ENCODE measurements at places on chromosomes 7 and 10.
A peak's percentile ranks its signal among the peaks of the same experiment; 100 is the strongest.

- DNase-seq: no peak
Observed at GRCh38 chr7:47757921-47758411, 176.1 kb upstream of the TNS3 start.

GRCh38 chr10:3776796-3777571, 8.0 kb downstream of the KLF6 start:
- no peak for DNase-seq

DNA sequence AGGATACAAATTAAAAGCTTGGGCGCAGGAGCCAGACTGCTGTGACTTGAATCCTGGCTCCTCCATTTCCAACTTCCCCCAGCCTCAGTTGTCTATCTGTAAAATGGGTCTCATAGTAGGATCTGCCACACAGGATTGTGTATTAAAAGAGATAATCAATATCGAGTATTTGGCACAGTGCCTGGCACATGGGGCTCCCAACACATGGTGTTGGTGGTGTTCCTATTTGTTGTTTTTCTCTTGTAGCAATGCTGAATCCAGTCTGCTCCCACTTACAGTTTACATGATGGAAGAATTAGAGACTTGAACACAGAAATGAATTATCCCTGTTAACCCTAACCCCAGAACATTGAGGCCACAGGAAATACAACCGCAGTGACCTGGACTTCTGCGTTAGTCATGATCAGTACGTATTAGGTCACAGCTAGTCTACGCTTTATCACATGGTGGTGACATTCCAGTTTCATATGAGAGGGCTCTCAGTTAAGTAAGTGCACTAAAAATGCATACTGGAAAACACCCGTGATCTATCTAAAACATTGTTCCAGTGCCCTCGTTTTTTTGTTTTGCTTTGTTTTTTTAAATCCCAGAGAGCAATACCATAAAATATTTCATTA, 169.5 kb upstream of the KLF14 start:
- no peak for DNase-seq

- no peak for DNase-seq
Observed at GRCh38 chr7:75870557-75871161, 8.2 kb upstream of the RHBDD2 start.

DNA sequence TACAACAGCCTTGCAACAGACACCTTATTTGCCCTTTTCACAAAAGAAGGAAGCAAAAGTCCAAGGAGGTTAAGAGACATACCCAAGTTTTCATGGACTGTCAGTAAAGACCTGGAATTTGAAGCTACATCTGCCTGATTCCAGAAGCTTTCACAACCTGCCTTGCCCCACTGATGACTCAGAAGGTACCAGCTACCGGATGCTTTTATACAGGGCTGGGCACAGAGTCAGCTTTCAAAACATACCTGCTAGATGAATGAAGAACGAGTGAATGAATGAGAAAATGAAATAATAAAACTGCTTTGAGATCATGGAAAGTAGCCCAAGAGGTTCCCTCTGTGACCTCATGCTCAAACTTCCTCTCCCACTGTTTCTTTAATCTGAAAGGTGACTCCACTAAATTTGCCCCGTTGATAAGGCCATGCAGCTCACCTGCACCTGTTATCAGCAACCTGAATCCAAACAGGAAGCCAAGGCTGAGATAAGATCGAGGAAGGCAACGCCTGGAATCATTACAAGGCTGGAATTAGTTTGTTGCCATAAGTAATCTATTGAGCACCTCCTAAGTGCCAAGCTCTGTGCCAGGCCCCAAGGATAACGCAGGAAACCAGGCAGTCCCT, 151.5 kb downstream of the WDR11 start:
- no peak for DNase-seq

DNA sequence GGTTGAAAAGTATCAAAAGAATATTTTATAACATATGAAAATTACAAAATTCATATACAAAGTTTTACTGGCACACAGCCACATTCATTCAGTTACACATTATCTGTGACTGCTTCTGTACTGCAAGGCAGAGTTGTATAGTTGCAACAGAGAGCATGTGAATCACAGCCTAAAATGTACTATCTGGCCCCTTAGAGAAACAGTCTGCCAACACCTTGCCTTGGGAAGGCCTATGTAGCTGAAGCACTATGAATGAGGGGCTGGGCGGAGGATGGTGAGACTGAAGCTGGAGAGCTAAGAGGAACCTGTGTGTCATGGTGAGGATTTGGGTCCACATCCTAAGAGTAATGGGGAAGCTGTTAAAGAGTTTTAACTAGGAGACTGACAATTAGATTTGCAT, 35.7 kb downstream of the PDZD8 start:
- DNase-seq: no peak

- DNase-seq: no peak
Observed at GRCh38 chr7:40419806-40420205, 285.0 kb downstream of the SUGCT start.

- no peak for DNase-seq
Observed at GRCh38 chr7:95899919-95900513, 127.7 kb downstream of the DYNC1I1 start.

DNA sequence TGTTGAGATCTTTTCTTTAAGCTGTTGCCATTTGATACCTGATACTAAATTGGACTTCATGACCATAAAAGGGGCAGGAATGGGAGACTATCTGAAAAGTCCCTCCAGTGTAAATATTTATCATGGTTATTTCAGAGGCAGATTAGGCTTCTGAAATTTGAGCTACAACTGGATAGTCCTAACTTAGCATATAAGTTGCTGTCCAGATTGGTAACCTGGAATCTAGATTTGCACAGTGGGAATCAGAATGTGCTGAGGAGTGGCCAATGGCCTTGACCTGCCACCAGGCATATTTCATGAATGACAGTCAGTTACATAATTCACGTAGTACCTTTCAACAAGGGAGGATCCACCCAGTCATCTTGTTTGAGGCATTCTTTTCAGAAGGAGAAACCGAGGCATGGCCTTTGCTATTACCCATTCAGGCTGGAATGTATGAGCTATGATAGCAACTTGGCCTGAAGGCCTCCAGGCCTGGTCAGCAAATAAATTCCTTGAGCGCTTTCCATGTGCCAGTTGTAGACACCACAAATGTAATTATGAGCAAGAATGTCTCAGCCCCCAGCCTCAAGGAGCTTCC, 80.0 kb downstream of the EEPD1 start:
- no peak for DNase-seq

DNA sequence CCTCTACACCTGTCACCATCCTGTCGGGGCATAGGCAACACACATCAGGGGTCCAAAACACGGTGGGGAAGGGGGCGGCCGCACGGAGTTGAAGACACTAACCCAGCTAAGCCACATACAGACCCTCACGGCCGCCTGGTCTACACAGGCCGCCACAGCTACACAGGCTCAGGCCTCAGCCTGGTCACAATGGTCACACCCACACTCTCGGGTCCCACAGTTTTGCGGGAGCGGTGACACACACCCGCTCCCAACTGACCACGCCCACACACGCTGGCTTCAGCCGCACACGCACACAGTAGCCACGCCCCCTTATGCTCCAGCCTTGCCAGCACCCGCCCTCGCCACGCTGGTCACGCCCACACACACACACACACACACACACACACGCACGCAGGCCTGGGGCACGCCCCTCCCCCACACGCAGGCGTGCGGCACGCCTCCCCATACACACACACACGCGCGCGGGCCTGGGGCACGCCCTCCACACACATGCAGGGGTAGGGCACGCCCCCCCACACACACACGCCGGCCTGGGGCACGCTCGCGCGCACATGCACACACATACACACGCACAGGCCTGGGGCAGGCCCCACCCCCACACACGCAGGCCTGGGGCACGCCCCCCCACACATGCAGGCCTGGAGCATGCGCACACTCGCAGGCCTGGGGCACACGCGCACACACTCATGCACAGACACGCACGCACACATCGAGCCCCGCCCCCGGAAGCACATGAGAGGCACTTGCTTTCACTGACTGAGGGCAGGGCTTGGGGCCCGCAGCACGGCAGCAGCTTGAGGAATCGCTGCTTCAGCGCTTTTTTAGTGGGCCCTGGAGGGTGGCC, 12.3 kb upstream of the OGA start:
- peak; percentile 13 for DNase-seq

GRCh38 chr7:156106107-156106426, 293.8 kb upstream of the SHH start:
- DNase-seq: no peak

DNA sequence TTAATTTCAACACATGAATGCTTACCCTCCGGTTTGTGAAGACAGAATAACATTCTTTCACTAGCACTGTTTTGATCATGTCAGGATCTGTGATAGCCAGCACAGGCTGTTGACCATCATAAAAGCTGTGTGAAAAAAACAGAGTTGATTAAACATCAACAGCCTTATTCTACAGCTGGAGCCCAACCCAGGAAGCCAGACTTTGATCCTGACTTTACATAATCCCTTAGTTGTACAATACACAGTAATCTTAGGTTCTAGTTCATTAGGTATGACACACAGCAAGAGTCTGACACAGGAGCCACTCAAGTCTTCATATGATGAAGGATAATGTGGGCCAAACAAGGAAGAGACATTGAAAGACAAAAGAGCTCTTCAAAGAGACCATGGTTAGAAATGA, 11.4 kb downstream of the CYP3A4 start:
- DNase-seq: no peak

DNA sequence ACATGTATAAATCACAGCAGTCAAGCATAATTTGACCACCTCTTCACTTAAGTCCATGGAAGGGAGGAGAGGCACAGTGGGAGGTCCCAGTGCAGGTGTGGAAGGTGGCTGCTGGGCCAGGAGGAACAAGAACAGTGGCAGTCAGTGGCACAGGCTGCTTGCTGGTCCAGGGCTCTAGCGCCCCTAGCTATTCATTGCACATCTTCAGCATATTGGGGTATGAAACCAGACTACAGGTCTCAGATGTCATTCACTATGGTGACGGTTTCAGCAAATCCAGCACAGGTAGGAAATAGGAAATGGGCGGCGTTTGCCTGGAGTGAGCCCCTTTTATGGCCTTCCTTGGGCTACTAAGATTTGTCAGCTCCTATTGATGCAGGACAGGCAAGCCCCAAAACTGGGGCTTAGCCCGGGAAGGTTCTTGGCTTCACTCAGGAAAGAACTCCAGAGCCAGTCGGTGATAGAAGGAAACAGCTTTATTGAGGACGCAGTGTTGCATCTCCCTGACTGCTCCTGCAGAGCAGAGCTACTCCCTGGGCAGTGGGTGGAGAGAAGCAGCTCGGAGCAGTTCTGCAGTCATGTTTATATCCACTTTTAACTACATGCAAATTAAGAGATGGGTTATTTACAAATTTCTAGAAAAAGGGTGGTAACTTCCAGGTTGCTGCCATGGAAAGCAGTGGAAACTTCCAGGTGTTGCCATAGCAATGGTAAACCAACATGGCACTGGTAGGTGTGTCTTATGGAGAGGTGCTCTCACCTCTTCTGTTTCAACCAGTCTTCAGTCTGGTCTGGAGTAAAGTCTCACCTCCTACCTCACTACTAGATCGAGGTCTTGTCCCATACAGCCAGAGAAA, 608.8 kb downstream of the PARD3 start:
- no peak for DNase-seq

GRCh38 chr10:130484468-130485180, 348.4 kb downstream of the GLRX3 start:
- no peak for DNase-seq

- no peak for DNase-seq
Observed at GRCh38 chr10:58651040-58651439, 138.4 kb downstream of the BICC1 start.

DNA sequence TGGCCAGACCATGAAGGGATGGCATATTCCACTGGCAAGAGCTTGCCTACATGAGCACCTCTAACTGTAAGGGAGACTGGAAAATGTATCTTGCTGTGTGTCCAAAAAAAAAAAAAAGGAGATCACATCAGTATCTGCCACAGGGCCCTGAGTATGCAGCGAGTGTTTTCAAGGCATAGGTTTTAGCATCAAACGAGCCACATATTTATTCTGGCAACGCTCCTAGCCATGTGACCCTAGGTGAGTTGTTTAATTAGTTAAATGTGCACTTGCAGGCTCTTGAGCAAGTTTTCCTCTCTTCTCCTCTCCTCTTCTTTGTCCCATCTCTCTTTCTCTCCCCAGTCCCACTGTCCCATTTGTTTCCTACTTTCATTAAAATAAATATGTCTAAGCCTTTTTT, 428.7 kb upstream of the AKR1E2 start:
- no peak for DNase-seq
